ENCODE measurements at places on chromosomes 6 and 20.

GRCh38 chr20:4252005-4252404 lies 236.6 kb upstream of the RNF24 start:
- DNase-seq = no peak

- no peak for DNase-seq
Observed at GRCh38 chr20:35510951-35511735, 18.3 kb downstream of the C20orf173 start.

DNA sequence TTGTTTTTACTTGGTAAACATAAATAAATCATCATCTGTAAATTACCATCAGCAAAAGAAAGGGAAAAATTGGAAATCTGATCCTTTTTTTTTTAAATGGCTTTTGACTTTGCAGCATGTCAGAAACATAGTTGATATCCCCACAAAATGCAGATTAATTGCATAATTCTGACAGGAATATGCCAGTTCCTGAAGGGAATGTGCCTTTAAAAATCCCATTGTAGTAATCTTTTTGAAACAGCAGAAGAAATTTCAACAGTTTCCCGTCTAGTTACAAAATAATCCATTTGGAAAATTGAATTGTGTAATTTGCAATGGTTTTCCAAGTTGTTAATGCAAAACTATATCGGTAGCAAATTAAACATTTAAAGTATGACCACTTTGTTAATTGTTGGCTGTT lies 95.2 kb downstream of the DOK5 start:
- no peak for DNase-seq

DNA sequence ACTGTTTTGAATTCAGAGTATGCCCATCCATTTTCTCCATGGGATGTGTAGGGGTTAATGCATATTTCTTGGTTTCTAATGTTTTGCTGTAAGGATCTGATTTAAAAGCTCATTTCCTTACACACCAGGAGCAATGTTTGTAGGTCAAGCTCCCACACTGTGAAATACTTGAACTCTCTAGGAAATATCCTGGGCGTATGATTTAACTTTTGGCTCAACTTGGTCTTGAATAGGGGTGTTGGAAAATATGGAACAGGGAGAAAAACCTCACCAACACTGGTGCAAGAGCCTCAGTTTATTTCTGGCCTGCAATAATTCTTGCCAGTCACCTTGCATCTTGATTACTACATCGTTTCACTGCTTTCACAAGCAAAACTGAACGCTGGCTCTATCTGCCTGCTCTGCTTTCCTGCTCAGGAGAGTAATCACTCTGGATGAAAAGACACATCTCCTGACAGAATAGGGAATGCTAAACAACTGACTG lies 25.1 kb upstream of the RFPL4B start:
- no peak for DNase-seq

GRCh38 chr6:38987503-38987902 lies 61.1 kb upstream of the GLP1R start:
- no peak for DNase-seq

DNA sequence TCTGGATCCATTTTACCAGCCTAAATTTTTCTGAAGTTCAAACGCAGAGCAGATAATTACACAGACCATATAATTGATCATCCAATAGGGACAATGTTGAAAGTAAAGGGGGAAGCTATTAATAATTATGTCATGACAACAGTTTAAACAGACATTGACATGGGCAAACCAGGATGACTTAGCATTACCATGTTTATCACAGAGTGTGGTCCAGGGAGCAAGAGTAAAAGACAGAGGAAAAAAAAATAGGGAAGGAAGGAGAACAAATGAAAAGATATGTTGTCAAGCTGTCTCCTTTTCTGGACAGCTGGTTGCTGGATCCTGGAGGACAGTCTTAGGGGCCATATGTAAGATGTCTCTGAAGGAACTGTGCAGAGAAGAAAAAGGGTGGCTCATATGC lies 69.4 kb upstream of the FBXL4 start:
- no peak for DNase-seq

DNA sequence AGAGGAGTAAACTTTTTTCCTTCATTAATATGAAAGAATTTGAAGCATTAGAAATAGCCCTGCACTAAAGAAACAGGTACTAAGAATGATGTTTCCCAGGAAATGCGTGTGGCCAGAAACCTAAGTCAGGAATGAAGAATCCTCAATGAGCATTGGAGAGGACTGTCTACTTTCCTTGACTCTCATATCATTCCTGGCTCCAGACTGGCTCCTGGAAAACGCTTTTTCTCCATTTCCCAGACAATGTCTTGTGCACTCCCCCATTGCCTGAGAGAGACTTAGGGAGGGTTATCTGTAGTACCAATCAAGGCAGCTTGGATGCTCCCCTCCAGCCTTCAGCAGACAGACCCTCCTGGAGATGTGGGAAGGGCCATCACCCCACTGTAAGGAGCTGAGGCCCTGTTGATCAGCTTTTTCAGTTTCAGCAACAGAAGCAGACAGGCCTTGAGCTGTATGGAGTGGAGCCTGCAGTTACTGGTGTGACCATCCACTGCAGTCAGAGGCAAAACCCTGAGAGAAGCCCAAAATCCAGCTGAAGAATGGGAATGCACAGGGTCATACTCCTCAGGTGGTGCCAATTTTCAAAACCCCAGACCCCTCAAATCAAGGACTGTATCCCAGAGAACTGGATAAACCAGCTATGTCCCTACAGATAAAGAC lies 127.3 kb upstream of the NT5E start:
- no peak for DNase-seq

DNA sequence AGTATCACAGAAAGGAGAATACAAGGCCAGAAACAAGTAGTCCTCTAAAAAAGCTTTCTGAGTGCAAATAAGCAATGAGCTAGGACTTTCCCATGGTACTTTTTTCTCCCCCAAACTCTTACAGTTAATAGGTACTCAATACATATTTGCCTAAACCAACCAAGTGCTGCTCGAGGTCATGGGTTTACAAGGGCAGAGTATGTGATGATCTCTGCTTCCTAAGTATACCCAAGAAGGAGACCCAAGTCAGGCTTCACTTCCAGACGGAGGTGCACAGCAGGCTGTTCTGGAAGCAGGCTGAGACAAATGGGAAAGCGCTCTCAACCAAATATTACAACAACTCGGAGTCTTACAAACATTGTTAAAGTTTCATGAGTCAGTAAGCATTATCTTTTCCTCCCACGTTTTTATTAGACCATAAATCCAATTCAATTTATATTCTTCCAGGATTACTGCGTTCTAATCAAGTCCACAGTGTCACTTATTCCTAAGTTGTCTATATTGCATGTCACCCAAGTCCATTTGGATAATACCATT lies 8.1 kb downstream of the FYN start:
- DNase-seq = no peak
